Astrocyte (in vitro differentiated cells and primary cell): ENCODE measurements at places on chromosomes 2 and 18. TPM values are rescaled to one million over a fixed set of nuclear protein-coding genes. Genes with fewer than 3 reads are reported as not detected.

DNA sequence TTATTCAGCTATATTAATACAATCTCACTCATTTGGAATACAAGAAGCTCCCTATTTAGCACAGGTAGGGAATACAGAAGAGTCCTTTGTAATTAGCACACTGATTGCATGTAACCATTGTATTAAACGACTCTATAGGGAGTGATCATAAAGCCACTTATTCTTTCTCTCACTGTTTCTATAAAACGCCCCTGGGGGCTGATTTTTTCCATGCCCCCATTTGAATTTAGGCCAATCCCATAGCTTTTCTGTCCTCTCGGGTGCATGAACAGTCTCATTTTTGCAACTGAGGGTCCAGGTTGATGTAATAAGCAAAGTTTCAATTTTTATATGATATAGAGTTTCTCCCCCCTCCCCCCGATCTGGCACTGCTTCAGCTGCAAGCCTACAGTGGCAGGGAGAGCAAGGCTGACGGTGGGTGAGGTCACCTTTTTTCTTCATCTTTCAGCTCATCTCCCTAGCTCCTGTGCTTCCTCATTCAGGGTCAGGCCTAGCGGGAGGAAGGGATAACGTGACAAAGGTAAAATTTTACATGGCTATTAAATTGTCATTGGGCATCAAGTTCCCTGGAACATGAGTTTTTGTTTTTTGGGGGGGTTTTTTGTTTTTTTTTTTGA is 45.7 kb downstream of the GAD1 start:
- H3K4me3 ChIP-seq = no peak overlapping the region
- H3K36me3 ChIP-seq = no peaks in the 10 kb centered on the region
- H3K27me3 ChIP-seq = no peaks in the 10 kb centered on the region
- no peak for DNase-seq
- no peak overlapping the region for H3K27ac ChIP-seq

- no peaks in the 10 kb centered on the region for H3K36me3 ChIP-seq
- H3K4me1 ChIP-seq = no peaks in the 10 kb centered on the region
- H3K4me3 ChIP-seq = no peak overlapping the region
Observed at GRCh38 chr18:596288-596881, 403 bp upstream of the CLUL1 start.

GRCh38 chr2:23554054-23554697 is 169.2 kb downstream of the KLHL29 start:
- no peak for DNase-seq
- no peak overlapping the region for H3K4me3 ChIP-seq
- H3K4me1 ChIP-seq = peaks cover 15% of the 10 kb centered on the region
- no peak overlapping the region for H3K27ac ChIP-seq
- H3K27me3 ChIP-seq = no peaks in the 10 kb centered on the region
- no peaks in the 10 kb centered on the region for H3K36me3 ChIP-seq

GRCh38 chr2:19301706-19302105 is 56.7 kb downstream of the OSR1 start:
- H3K27ac ChIP-seq = no peak overlapping the region
- H3K27me3 ChIP-seq = no peaks in the 10 kb centered on the region
- no peaks in the 10 kb centered on the region for H3K4me1 ChIP-seq
- H3K4me3 ChIP-seq = no peak overlapping the region
- DNase-seq = no peak

GRCh38 chr2:113203217-113203530 is 29.4 kb downstream of the PSD4 start:
- H3K4me1 ChIP-seq = peaks cover 31% of the 10 kb centered on the region
- no peak overlapping the region for H3K4me3 ChIP-seq
- no peaks in the 10 kb centered on the region for H3K27me3 ChIP-seq
- no peak overlapping the region for H3K27ac ChIP-seq
- no peaks in the 10 kb centered on the region for H3K36me3 ChIP-seq
- DNase-seq = peak; percentile 29

DNA sequence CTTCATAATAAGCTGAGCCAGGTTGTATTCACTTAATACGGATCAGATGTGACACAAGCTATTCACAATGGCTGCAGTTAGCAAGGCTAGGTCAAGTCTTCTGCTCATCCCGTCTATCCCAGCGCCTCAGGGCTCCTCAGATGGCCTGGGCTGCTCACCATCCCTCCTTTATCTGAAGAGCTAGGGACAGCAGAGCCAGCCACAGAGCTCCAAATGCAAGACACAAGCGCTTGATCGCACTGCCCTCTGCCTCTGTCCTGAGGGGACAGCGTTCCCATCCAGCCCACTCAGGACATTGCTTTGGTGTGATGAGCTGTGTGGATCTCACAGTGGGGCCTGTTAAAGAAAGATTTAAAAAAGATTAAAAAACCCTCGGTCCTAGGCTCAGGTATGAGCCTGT is 254.4 kb upstream of the HS6ST1 start:
- H3K36me3 ChIP-seq = no peaks in the 10 kb centered on the region
- H3K4me3 ChIP-seq = no peak overlapping the region
- no peak for DNase-seq
- no peaks in the 10 kb centered on the region for H3K4me1 ChIP-seq
- H3K27me3 ChIP-seq = no peaks in the 10 kb centered on the region

Gene SUPT7L
- total RNA-seq = 25.9 and 27.8 TPM in 2 replicates

DNA sequence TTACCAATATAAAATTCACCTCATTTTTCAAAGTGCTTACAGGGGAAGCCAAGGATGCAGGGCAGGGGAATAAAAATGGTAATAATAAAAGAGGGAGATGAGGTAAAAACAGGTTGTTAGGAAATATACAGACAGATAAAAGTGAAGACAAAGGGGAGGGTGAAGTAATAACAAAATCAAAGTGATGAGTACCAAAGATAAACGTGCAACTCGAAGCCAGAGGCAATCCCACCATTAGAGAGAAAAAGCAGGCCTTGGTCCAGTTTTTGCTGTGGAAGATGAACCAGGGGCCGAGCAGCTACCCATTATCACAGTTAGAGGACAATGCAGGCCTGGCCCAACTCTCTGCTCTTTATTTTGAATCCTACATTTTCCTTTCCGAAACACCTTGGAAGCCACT is 99.6 kb upstream of the UPP2 start:
- no peak overlapping the region for H3K27ac ChIP-seq
- H3K36me3 ChIP-seq = no peaks in the 10 kb centered on the region
- H3K4me3 ChIP-seq = no peak overlapping the region
- no peaks in the 10 kb centered on the region for H3K4me1 ChIP-seq
- H3K27me3 ChIP-seq = no peaks in the 10 kb centered on the region

- no peaks in the 10 kb centered on the region for H3K36me3 ChIP-seq
- H3K4me1 ChIP-seq = no peaks in the 10 kb centered on the region
- DNase-seq = no peak
- H3K27me3 ChIP-seq = no peaks in the 10 kb centered on the region
- H3K4me3 ChIP-seq = no peak overlapping the region
- H3K27ac ChIP-seq = no peak overlapping the region
Observed at GRCh38 chr2:101630224-101630949, 67.1 kb upstream of the MAP4K4 start.

GRCh38 chr2:217074576-217075255 is 214.9 kb upstream of the TNP1 start:
- H3K36me3 ChIP-seq = no peaks in the 10 kb centered on the region
- peak; percentile 48 for DNase-seq
- no peak overlapping the region for H3K27ac ChIP-seq
- H3K4me3 ChIP-seq = no peak overlapping the region
- no peaks in the 10 kb centered on the region for H3K27me3 ChIP-seq

DNA sequence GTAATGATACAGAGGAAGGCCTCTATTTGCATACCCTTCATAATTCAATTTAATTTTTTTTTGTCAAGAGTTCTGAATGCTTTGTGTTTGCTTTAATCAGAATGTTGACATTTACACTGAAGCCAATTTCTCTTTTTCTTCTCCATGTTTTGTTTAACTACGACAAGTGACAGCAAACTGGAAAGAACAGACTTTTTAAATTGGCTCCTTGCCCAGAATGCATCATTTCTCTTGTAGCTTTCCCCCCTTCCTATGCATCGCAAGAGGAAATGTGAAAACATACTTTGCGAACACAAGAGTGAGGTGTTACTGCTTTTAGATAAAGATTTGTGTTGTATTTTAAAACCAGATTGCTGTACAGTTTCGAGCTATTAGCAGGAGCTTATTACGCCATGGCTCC is 955.2 kb upstream of the CELF4 start:
- no peak for DNase-seq
- no peaks in the 10 kb centered on the region for H3K4me1 ChIP-seq
- no peak overlapping the region for H3K27ac ChIP-seq
- H3K4me3 ChIP-seq = no peak overlapping the region
- H3K27me3 ChIP-seq = no peaks in the 10 kb centered on the region
- no peaks in the 10 kb centered on the region for H3K36me3 ChIP-seq

GRCh38 chr2:226364217-226364616 is 435.4 kb downstream of the IRS1 start:
- H3K27me3 ChIP-seq = no peaks in the 10 kb centered on the region
- no peaks in the 10 kb centered on the region for H3K4me1 ChIP-seq
- no peaks in the 10 kb centered on the region for H3K36me3 ChIP-seq
- DNase-seq = no peak
- no peak overlapping the region for H3K27ac ChIP-seq

Gene ANKRD30B
- total RNA-seq = not detected in 2 replicates

- H3K4me1 ChIP-seq = no peaks in the 10 kb centered on the region
- H3K4me3 ChIP-seq = no peak overlapping the region
- H3K27ac ChIP-seq = no peak overlapping the region
- H3K36me3 ChIP-seq = no peaks in the 10 kb centered on the region
Observed at GRCh38 chr18:33946336-33946735, 278.4 kb downstream of the NOL4 start.

GRCh38 chr2:68637047-68637446 is 6.3 kb upstream of the PROKR1 start:
- DNase-seq = no peak
- no peaks in the 10 kb centered on the region for H3K36me3 ChIP-seq
- no peaks in the 10 kb centered on the region for H3K4me1 ChIP-seq
- no peak overlapping the region for H3K4me3 ChIP-seq
- H3K27ac ChIP-seq = no peak overlapping the region

Gene KIF5C
- total RNA-seq = 21.0 and 24.3 TPM in 2 replicates

GRCh38 chr2:486371-486770 is 190.8 kb downstream of the TMEM18 start:
- DNase-seq = no peak
- no peaks in the 10 kb centered on the region for H3K4me1 ChIP-seq
- H3K27me3 ChIP-seq = no peaks in the 10 kb centered on the region
- no peak overlapping the region for H3K4me3 ChIP-seq
- no peaks in the 10 kb centered on the region for H3K36me3 ChIP-seq
- H3K27ac ChIP-seq = no peak overlapping the region

GRCh38 chr2:175624211-175624761 is 377.8 kb downstream of the LNPK start:
- no peak for DNase-seq
- no peak overlapping the region for H3K27ac ChIP-seq
- H3K4me1 ChIP-seq = no peaks in the 10 kb centered on the region
- no peaks in the 10 kb centered on the region for H3K27me3 ChIP-seq
- no peaks in the 10 kb centered on the region for H3K36me3 ChIP-seq
- H3K4me3 ChIP-seq = no peak overlapping the region

Gene HOXD13
- total RNA-seq = not detected in 2 replicates

GRCh38 chr2:79432731-79433146 is 80.1 kb upstream of the CTNNA2 start:
- no peak overlapping the region for H3K4me3 ChIP-seq
- H3K27me3 ChIP-seq = no peaks in the 10 kb centered on the region
- H3K36me3 ChIP-seq = no peaks in the 10 kb centered on the region
- H3K4me1 ChIP-seq = no peaks in the 10 kb centered on the region
- no peak for DNase-seq
- H3K27ac ChIP-seq = no peak overlapping the region

GRCh38 chr2:149148194-149149006 is 109.9 kb downstream of the LYPD6B start:
- H3K27me3 ChIP-seq = no peaks in the 10 kb centered on the region
- no peak overlapping the region for H3K27ac ChIP-seq
- no peaks in the 10 kb centered on the region for H3K4me1 ChIP-seq
- H3K4me3 ChIP-seq = no peak overlapping the region

DNA sequence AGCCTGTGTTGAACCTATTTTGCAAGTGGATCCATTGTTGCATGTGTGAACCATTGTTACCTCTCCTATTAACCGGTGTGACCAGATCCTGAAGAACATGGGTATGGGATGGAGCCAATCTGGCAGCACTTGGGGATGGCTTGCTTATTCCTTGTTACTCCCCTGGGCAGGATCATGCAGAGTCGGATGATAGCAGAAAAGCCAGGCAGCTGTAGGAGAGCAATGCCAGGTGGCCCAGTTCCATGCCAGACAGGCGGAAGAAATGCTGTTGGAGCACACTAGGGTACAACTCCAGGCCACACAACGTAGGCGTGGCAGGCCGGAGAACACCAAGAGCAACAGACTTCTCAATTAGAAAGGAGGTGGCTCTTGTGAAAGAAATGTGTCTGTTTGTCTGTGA is 16.3 kb upstream of the MYO1B start:
- no peaks in the 10 kb centered on the region for H3K27me3 ChIP-seq
- H3K27ac ChIP-seq = no peak overlapping the region
- no peaks in the 10 kb centered on the region for H3K36me3 ChIP-seq
- no peak for DNase-seq

DNA sequence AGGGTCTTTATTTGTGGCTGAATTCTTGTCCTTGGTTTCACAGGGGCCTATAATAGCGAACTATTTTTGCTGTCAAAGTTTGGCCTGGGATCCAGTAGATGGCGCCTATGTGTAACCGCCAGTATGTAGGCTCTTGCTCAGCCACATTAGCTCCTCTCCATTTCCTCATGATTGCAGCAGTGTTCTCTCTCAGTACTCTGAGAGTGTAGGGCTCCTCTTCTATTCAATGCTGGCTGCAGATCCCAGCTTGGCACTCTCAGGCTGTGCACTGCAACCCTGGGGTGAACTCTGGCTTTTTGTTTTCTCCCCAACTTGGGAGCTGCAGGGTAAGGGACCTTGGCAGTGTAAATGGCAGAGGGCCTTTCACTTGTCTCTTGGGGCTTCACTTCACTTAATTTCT is 344.6 kb upstream of the CHAC2 start:
- H3K27ac ChIP-seq = no peak overlapping the region
- H3K4me1 ChIP-seq = no peaks in the 10 kb centered on the region
- DNase-seq = peak; percentile 22
- H3K27me3 ChIP-seq = no peaks in the 10 kb centered on the region

DNA sequence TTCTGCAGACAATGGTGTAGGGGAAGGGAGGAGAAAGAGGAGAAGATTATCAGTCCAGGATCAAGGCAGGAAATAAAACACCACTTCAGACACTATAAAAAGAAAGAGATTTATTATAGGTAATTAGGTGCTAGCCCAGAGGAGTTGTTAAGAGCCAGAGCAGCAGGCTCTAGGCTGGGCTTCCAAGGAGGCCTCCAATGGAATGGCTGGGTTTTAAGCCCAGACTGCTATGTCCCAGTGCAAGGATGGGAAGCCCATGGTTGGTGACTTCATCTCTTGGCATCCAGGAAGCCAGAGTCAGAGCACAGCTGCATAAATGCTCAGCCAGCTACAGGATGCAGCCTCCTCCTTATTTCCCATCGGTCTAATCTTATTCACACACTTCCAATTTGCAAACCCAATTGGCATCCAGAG is 95.6 kb downstream of the LAMA3 start:
- H3K36me3 ChIP-seq = no peaks in the 10 kb centered on the region
- peaks cover 2% of the 10 kb centered on the region for H3K27me3 ChIP-seq
- no peak overlapping the region for H3K27ac ChIP-seq

Gene PTPRN
- 76.6 and 88.2 TPM in 2 replicates for total RNA-seq

Gene CHRNG
- total RNA-seq = not detected in 2 replicates

GRCh38 chr18:2610549-2610948 is 39.2 kb downstream of the NDC80 start:
- H3K36me3 ChIP-seq = no peaks in the 10 kb centered on the region
- no peak overlapping the region for H3K4me3 ChIP-seq
- H3K4me1 ChIP-seq = no peaks in the 10 kb centered on the region
- no peak for DNase-seq
